ENCODE measurements at places on chromosomes 6 and 20.

- no peak for DNase-seq
Measured at GRCh38 chr20:14959506-14960475, 622.4 kb upstream of the FLRT3 start.

- DNase-seq, result no peak
Measured at GRCh38 chr6:152734630-152735029, 16.0 kb upstream of the VIP start.

- no peak for DNase-seq
Measured at GRCh38 chr6:70673601-70674000, 5.9 kb downstream of the SMAP1 start.

GRCh38 chr6:117513778-117514365 lies 31.4 kb downstream of the DCBLD1 start:
- no peak for DNase-seq

DNA sequence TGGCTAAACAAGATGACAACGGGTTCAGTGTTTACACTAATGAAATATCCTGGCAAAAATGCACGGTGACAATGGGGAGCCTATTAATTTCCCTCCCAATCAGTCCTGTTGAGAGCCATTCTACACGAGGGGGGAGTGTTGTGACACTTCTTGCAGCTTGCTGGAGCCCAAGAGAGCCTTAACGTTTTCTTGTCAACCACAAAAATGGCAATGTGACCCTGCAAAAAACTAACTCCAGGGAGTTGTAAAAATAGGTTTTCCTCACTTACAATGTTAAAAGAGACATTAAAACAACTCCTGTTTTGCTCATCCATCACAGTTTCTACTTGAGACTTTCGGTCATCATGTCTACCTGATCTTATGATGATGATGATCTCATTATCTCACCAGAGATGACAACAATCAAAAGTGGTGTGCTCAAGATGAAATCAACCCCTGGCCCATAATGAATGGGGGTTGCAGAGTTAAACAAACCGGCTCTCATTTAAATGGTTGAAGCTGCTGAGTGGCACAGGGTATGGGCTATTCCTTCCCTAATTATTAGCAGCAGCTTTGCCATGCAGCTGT lies 57.9 kb downstream of the GJA10 start:
- DNase-seq, result no peak

DNA sequence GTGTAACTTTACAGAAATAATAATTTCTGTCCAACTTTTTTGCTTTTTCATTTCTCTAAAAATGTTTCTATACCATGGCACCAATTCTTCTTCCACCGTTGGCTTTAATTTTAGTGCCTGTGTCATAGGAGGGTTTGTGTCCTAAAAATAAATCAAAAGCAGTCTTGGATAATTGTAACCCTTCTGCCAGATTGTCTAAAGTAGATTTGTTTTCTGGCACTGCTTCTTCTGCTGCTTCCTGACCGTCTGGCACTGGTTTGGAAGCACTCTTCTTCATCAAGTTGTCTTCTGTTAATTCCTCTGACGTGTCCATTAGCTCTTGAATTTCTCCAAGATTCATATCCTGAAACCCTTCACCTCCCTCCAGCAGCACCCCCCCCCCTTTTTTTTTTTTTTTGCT lies 33.1 kb downstream of the SCAF8 start:
- DNase-seq, result no peak

DNA sequence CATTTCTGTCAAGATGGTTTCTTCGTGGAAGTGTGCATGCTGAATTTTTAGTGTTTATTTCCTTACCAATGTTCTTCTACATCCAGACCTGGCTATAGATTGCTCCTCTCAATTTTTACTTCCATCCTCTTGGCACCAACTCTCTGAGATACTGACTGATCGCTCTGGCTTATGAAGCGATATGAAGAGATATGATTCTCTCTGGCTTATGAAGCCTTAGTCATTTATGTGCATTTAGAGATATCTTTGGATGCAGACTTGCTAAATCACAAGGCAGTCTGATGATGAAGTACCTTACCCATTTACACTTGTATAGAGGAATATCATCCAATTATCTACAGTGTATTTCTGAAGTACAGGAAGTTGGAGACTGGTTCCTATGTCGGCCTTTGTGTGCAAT lies 295.4 kb upstream of the STXBP5 start:
- no peak for DNase-seq

DNA sequence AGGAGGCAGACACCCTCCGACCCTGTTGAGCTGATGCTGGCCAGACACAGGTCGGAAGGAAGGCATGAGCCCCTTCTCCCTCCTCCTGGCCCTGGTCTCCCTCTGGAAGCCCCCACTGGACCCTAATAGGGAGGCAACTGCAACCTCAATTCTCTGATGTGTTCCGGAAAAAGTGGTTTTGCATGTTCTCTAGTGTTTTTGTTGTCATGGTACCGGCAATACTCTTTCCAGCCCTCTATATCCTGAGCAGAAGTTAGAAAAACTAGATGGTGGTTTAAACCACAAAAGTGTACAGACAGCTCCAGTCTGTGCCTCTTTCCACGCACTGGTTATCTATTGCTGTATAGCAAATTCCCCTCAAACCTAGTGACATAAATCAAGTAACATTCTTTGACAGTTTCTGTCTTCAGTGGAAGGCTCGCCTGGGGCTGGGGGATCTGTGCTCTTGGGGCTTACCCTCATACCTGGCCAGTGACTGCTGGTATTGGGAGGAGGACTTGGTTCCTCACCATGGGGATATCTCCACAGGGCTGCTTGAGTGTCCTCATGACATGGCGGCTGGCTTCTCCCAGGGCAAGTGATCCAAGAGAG lies 37.0 kb downstream of the SYTL3 start:
- DNase-seq, result no peak

- DNase-seq, result no peak
Measured at GRCh38 chr6:138440296-138440695, 36.3 kb downstream of the HEBP2 start.

GRCh38 chr6:89956182-89956581 lies 61.9 kb downstream of the GJA10 start:
- no peak for DNase-seq

DNA sequence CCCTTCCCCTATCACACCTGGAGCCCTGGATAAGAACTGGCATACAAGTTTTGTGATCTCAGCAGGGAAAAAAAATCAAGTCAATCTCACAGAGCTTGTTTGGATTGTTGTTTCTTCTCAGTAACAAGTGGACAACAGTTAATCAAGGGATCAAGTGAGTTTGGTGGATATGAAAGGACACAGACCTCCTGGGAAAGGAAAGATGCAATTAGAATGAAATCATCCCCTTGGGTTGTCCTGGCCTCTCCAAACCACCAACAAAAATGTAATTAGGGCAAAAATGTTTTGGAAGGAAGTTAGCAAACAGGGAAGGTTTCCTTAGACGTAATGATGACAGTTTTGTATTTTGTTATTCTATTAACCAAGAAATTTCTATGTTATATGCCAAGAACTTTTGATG lies 99.1 kb upstream of the PRDM1 start:
- no peak for DNase-seq

DNA sequence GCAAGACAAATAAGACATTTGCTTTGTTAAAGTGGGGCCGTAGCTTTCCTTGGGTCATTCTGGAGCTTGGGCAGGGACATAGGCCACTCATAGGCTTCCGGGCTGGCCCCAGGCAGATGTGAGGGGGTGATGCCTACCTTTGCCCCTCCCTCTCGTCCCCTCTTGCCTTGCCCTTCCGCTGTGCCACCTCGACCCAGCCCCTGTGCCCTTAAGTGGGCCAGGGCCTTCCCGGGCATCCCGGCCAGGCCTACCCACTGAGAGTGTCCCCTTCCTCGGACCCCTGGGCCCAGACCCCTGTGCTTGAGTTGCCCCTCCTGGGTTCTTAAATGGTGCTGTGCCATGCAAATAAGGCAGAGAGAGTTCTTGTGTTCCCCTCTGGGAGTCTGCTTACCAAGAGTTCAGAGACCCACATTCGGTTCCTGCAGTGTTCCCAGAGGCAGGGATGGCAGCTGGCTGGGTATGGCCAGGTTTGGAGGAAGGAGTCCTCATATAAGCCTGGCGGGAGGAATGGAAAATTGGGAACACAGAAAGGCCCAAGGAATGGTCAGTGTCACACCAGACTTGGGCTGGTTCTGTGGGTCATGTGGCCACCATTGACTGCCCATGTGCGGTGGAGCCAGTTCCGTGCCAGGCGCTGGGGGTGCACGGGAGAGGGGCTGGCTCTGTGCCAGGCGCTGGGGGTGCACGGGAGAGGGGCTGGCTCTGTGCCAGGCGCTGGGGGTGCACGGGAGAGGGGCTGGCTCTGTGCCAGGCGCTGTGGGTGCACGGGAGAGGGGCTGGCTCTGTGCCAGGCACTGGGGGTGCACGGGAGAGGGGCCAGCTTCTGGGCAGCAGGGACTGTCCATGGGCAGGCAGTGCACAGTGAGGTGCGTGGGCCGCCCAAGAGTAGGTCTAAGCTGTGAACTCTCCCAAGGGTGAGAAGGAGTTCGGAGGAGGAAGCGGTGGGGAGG lies 173.5 kb upstream of the SNX9 start:
- DNase-seq, result peak; percentile 27

DNA sequence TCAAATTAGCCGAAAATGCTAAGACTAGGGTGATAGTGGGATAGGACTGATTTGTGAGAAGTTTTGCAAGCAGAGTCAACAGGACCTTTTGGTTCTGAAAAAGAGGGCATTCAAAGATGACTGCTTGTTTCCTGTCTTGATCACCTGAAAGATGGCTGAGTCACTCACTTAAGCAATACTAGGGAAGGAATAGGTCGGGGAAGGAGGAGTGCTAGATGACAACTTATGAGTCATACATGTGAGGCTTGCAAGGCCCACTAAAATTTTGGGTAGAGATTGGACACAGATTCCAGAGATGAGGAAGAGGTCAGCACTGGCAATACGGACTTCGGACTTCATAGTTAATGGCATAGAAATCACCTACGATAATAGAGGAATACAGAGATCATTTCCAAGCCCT lies 89.2 kb downstream of the FAM83B start:
- no peak for DNase-seq

DNA sequence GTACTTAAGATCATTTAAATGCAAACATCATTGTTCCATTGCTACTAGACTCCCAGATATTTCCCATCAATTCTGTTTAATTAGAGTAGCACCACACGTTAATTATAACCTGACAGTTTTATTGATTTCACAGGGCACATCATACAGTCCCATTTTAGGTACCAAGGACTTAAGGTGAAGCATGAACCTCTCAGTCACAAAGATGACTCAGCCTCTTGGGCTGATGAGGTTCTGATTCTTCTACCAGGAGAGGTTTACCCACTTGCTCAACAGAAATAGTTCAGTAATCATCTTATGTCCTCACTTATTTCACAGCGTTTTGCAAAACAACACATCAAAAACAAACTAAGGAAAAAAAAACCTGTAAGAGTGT lies 98.5 kb downstream of the HIVEP2 start:
- no peak for DNase-seq

DNA sequence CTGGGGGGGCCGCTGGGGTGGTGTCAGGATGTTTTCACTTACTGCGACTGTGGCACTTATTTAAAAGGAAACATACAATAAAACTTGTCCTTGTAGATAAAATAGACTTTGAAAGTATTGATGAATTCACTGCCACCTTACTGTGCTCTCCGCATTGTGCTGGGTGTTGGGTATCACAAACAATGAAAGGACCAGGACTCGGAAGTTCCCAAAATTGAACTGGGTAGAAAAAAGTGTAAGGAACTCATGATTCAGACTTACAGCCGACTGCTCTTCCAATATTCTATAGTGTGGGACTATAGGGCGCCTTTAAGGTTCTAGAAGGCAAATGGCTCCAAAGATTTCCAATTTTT lies 32.1 kb upstream of the ID4 start:
- DNase-seq, result peak; percentile 32

GRCh38 chr6:3915076-3915791 lies 66.1 kb downstream of the FAM50B start:
- DNase-seq, result no peak

- no peak for DNase-seq
Measured at GRCh38 chr6:115570331-115570730, 490.4 kb downstream of the FRK start.

GRCh38 chr6:7580927-7581618 lies 8.9 kb upstream of the SNRNP48 start:
- DNase-seq, result no peak

DNA sequence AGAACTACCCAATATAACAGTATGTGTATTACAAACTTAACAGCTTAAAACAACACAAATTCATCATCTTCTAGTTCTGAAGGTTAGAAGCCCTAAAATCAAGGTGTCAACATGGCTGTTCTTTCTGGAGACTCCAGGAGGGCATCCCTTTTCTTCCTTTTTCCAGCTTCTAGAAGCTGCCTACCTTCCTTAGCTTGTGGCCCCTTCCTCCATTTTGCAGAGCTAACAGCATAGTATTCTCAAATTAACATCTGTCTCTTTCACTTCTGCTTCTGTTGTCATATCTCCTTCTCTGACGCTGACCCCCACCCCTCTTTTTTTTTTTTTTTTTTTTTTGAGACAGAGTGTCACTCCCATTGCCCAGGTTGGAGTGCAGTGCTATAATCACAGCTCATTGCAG lies 52.8 kb upstream of the AKIRIN2 start:
- DNase-seq, result no peak

DNA sequence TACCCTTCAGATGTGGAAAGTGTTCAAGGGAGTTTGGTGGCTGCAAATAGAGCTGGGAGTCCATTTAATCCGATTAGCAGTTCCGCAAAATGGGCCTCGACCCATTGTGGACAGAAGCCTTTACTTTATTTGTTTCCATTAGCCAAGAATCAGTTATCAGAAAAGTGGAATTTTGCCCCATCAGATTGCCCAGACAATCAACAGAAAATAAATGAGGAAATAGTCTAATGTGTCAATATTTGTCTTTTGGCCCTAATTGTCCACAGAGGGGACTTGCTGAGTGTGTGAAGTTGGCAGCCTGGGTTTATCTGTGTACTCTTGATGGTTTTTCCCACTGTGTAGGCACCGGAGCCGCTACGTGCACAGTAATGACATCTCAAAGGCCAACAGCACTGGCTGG lies 134.3 kb downstream of the LINC00237 start:
- no peak for DNase-seq

- peak; percentile 57 for DNase-seq
Measured at GRCh38 chr6:55868771-55869479, 6.5 kb downstream of the BMP5 start.

GRCh38 chr20:37528446-37529213 lies 954 bp upstream of the BLCAP start:
- no peak for DNase-seq

- DNase-seq, result peak; percentile 46
Measured at GRCh38 chr6:165647041-165647440, 16.0 kb downstream of the PDE10A start.

DNA sequence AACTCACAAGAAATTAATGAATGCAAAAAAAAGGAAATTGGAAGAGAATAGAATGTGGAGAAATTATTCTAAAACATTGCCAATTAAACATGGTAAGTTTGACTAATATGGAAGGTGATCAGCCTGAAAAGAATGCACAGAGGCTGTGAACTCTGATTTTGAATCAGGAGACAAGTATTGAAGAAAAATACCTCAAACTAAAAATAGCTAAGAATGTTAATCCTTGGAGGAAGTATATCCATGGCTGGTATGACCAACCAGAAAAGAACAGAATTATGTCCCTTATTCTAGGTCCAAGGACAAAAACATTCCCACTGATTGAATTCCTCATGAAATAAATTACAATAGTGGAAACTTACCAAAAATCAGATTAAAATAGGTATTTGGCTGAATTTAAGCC lies 7.3 kb upstream of the RIMS1 start:
- DNase-seq, result no peak
